Stimulated activated CD4-positive, alpha-beta T cell treated with anti-CD3 and anti-CD28 coated beads, Interleukin-15, amount 100 ng/mL, for 1 hour (primary cell): ENCODE measurements at places on chromosomes 1 and 21.

DNA sequence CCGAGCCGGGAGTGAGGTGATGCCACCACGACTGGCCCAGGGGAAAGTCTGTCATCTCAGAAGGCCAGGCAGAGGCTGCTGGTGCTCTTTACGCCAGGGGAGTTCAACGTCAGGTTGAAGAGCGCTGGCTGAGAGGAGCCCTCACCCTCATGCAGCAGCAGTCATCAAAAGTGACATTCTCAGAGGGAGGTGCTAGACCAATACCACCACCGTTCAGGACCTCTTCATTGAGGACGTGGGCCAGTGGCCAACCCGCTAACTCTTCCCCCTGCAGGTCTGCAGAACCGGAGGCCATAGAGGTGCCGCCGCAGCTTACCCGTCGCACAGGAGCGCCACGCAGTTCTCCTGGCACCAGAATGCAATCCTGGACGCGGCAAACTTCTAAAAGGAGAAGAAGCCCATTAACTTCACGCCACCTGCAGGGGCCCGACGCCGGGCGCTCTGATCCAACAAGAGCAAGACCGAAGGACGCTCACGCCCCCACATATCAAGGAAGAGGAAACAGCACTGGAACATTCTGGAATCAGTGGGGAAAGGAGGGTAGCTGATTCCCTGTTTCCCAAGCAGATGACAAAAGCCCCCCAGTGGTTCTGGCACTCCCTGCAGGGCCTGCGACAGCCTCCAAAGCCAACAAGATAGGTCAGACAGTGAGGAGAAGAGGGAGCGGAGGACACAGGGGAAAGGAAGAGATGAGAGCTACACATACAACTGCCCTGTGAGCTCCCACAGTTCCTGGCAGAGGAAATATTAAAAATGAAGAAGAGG lies 24.9 kb downstream of the WDR4 start:
- no peak for DNase-seq

GRCh38 chr1:19179597-19180264 lies 30.3 kb downstream of the UBR4 start:
- no peak for DNase-seq

- DNase-seq, result no peak
Observed at GRCh38 chr1:151508833-151509232, 2.4 kb upstream of the CGN start.

- DNase-seq, result no peak
Observed at GRCh38 chr1:162218546-162218945, 149.1 kb downstream of the NOS1AP start.

DNA sequence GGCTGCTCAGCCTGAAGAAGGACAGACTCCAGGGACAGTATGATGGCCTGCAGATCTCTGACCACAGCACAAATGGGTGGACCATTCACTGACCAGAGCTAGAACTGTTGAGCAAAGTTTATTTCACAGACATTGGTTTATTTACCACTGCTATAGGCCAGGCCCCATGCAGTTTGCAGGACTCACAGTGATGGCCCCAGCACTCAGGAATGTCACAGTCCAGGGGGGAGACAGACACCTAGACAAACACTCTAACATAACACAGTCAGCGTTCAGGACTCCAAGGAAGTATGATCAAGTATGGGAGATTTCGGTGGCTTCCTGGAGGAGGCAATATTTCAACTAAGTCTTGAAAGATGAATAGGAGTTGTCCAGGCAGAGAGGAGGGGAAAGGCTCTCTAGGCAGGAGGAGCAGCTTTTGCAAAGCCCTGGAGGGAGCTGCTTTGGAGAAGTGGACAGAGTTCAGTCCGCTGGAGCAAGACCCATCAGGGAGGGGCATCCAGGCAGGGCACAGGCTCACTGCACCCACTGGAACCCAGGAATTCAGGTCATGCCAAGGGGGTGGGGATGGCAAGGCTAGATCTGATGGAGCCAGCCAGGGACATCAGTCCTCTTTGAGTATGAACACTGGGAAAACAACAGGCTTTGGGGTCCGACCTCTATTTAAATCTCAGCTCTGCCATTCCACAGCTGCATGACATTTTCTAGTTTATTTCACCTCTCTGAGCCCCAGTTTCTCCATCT lies 454.3 kb downstream of the MATN1 start:
- DNase-seq, result no peak

DNA sequence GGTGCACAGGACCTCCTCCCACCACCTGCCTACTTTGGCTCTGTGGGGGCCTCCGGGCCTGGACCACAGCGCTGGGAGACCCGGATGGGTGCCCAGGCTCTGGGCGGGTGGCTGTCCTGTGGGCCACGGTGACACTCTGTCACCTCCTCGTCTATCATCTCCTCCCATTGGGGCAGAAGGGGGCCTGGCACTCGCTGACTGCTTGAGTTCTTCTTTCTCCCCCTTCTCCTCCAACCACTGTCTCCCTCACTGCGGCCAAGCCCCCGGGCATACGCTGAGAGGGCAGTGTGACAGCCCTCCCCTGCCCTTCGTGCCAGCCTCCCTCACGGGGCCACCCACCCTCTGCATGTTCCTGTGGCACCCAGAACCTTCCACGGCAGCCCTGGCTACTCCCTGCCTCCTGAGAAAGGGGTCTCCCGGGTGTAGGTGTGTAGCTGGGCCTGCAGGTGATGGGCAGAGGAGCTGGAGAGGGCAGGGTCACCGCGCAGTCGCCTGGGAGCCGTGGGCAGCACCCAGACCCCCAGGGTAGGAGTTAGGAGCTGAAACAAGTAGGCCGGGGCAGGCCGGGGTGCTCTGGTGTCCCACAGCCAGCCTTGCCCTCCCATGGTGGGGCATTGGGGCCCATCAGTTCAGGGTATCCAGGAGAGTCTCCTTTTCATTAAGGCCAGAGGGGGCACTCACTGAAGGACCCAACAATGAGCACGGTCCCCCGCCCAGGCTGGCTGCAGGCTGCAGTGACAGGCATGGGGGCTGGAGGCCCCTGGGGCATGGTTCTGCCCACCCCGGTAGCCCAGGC lies 9.2 kb upstream of the ARF1 start:
- no peak for DNase-seq

DNA sequence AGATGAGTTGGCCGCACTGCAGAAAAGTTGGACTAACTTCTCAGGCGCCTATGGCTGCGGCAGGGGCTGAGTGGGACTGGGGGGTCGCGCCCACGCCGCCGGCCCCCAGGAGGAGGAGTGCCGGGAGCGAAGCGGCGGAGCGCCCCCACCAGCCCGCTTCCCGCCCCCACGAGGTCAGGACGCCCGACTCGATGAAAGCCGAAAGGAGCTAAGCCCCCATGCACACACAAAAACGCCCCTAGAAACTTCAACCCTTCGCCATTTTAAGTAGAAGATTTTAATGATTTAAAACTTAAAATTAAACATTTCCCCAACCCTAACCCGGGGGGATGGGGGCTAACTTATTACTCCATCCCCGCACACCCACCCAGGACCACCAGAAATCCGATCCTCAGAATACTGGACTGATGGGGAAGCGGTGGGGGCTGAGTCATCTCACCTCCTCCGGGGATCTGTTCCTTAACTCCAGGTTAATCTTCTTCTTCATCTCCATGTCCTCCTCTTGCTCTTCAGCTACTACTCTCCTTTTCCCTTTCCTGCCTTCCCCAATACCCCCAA lies 539 bp downstream of the ANP32E start:
- DNase-seq, result peak; percentile 16

- DNase-seq, result no peak
Observed at GRCh38 chr21:44477712-44478111, 22.4 kb downstream of the LRRC3 start.

- DNase-seq, result no peak
Observed at GRCh38 chr1:38327559-38327973, 281.0 kb upstream of the POU3F1 start.
